ENCODE measurements at places on chromosomes 2 and 18.

DNA sequence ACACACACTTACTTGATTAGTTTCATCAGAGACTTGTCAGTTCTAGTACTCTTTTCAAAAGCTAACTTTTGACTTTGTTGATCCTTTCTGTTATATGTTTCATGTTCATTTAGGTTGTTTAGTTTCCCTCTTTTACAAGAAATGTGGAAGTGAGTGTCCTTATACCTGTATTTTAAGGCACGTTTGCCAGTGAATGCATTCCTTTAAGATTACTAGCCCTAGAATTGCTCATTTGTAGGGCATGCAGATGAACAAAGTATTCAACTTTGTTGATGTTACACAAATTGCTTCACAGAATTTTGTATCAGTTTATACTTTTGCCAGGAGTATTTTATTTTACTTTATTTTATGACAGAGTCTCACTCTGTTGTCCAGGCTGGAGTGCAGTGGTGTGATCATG, 6.3 kb downstream of the IL1RL2 start:
- DNase-seq = no peak

DNA sequence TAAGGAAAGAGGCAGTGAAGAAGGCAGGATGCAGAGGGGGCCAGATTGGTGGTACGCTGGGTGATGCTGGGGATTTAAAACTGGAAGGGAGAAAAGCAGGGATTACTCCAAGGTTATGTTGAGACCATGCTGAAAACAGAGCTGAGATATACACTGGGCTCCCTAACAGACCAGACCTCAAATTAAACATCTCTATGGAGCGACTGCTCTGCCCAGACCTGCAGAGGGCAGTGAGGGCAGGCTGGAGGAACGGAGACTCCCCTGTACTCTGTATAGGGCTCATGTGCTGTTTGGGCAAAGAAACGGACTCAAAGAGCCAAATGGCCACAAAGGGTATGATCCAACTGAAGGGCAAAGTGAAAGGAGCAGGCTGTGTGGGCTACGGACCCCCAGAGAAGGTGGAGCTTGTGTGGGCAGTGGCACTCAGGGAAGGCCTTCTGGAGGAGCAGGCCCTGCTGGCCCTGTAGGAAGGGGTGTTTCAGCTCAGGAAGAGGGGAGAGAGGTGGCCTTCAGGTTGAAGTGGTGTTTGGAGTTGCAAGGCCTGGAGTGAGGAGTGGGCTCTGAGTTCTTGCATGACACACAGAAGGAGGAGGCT, 4.8 kb upstream of the CELF4 start:
- no peak for DNase-seq

DNA sequence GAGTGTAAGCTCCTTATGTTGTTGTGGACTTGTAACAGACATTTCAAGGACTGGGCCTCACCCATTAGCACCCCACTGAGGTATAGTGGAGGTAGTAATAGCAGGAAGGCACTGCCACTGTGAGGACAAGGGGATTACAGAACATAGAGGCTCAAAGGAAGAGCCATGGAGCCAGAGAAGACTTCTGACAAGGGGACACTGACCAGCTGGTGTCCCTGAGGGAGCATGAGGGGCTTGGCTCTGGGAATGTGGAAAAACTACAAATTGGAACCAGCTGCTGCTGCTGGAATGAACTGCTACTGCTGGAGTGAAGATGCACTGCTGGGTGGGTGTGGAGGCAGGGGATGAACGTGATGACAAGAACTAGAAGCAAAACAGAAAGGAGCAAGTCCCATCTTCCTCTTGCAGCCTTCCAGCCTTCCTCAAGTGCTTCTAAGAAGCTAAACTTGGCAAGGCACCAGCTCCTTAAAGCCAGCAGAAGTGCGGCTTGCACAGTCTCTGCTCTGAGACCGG, 167.3 kb upstream of the NOSTRIN start:
- no peak for DNase-seq

- no peak for DNase-seq
Observed at GRCh38 chr2:27701676-27702075, 38.0 kb downstream of the SLC4A1AP start.

- DNase-seq = no peak
Observed at GRCh38 chr2:222545823-222546795, 109.8 kb downstream of the FARSB start.

- no peak for DNase-seq
Observed at GRCh38 chr2:115573756-115574155, 1131.3 kb downstream of the DPP10 start.

DNA sequence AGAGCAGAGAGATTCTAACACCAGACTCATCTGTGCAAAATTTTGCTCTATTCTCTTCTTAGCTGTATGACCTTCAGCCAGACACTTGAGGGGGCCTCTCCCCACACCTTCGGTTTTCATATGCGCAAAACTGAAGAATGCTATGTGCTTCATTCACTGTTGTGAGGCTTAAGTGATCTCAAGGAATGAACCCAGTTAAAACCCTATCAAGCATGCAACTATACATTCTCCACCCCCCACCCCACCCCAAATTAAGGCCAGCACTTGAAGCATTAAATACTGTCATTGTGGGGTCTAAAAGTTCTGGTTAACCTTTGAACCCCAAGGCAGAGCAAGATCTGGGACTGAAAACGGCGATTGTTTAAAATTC, 10.0 kb downstream of the PCARE start:
- DNase-seq = no peak

GRCh38 chr2:133837441-133838094, 269.3 kb upstream of the NCKAP5 start:
- no peak for DNase-seq

DNA sequence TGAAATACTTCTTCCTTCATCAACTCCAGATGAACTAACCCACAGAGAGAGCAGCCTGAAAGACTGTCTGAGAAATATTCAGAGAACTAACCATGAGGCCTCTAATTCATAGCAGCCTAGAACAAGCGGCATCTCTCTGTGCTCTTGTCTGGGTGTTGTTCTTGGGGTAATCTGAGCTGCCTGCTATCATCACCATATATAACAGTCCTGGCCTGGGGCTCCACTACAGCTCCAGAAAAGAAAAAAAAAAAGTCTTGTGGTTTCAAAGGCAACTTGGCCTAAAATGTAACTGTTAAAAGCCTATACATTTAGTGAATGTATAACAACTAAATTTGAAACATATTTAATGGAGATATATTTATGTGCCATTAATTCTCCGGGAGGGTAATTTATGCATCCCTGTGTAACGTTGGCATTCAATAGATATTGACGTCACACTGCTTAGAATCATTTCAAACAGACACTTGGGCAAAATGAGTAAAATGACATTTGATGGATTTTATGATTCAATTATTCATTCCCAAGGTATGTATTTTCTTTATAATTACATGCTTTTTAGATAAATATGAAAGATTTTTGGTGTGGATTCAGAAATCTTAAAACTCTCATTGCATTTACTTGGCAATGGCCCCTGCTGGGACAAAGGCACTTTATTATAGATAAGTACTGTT, 294.3 kb downstream of the HRH4 start:
- no peak for DNase-seq

- DNase-seq = no peak
Observed at GRCh38 chr2:110124939-110125691, 9.5 kb upstream of the MALL start.

- no peak for DNase-seq
Observed at GRCh38 chr18:13932285-13933025, 17.1 kb upstream of the MC2R start.

DNA sequence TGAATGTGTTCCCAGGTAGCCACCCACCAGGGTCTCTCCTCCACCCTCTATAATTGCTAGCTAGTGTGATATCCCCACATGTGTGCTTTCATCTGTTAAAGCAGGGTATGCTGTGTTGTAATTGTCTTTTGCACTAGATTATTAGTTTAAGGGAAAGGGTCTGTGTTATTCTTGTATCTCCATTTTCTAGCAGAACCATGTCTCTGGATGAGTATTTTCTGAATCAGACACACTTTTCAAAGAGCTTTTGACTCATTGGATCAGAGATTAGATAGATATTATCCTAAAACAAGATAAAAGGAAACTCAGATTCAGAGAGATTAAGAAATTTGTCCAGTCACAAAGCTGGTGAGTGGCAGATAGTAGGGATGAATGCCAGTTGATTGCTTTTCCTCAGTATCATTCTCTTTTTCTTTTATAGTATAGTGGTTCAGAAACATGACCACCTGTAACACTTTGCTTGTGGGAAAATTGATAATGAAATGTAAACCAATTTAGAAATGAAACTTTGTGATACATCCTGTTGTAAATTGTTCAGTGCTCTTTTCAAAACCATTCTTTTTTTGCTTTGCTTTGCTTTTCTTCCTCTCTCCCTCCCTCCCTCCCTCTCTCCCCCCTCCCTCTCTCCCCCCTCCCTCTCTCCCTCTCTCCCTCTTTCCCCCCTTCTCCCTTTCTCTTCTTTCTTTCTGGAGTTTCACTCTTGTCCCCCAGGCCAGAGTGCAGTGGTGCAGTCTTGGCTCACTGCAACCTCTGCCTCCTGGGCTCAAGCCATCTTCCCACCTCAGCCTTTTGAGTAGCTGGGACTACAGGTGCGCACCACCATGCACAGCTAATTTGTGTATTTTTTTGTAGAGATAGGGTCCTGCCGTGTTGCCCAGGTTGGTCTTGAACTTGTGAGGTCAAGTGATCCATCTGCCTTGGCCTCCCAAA, 7.4 kb downstream of the MIB1 start:
- no peak for DNase-seq

DNA sequence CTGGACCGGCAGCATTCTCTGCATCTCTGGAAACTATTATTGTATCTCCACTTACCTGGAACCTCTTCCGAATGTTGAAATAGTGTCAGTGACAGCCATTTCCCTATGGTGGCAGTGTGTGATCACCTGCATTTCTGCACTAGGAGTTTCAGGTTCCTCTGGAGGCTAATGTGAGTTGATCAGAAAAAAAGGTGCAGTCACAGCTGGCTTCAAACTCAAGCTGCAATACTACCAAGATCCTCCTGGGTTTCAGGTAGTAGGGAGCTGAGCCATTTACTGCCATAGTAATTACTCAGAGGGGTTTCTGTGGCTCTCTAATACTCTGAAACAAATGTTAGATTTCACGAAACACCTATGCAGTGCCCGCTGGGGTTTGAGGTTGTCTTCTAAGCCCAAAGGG, 183.5 kb upstream of the OSR1 start:
- no peak for DNase-seq

DNA sequence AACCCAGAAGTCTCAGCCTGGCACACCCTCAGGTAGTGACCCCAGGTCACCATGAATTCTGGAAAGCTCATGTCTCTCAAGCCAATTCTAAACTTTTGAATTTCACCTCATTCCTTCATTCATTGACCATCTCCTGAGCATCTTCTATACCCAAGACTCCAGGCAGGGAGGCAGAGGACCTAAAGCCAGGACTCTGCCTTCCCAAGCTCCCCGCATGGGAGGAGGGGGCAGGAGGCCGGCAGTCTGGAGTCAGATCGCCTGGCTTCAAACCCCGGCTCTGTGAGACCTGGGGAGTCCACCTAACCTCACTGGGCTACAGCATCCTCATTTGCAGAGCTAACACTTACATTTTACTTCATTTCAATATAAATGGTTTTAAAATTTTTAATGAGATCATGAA, 59.0 kb downstream of the SMAD7 start:
- DNase-seq = no peak

- no peak for DNase-seq
Observed at GRCh38 chr2:230631470-230631869, 81.2 kb upstream of the CAB39 start.
